ENCODE measurements at places on chromosomes 4 and X.
A peak's percentile ranks its signal among the peaks of the same experiment; 100 is the strongest.

DNA sequence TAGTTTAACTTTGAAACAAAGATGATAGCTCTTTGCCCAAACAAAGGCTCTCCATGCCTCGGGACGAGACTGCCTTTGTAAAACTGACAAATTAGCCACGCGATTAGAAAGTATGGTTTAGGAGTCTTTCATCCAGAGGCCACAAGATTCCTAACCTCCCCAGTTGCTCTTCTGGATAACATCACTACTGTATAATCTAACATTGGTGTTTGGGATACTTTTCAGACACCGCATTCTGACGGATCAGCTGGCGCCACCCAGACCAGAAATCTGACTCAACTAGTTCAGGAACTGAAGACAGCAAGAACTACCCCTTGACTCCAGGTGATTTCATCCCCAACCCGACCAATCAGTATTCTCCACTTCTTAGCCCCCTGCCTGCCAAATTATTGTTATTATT lies 98.1 kb upstream of the TEX13D start:
- DNase-seq, result no peak

DNA sequence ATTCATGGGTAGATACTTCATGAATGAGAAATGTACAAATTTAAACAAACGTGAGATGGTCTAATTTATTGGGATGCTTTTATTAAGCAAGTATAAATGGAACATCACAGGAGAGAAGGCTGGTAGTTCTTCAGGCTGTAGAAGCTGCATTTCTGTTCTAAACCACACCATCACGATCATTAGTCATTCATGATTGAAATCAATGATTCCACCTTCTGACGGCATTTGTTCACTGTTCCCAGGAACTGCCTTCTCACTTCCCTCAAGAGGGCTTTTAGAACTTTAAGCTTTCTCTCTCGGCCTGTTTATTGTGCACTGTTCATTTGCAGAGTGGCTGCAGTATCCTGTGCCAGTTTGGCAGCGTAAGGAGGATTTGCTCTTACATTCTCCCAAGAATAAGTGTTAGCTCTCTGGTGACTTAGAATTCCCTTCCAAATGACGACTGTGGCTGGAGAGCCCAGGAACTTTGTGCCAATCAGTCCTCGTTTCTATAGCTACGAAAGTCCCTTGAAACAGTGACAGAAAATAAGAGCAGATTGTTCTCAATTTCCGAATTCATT lies 54.7 kb downstream of the MFAP3L start:
- DNase-seq, result no peak

DNA sequence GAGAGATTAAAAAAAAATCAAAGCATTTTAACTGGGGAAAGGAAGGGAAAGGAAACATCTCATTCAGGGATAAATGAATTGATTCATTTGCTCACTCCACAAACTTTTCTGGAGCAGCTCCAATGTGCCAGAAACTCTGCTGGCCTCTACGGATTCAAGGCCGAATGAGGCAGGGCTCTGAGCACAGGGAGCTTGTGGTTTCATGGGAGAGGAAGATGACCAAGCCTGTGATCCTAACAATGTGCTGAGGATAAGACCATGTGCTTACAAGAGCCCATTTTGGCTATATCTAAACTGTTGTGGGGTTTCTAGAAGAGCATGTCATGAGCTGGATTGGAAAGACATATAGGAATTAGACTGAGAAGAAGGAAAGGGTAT lies 137.5 kb downstream of the ZNF674 start:
- no peak for DNase-seq

- no peak for DNase-seq
Measured at GRCh38 chrX:103831342-103831802, 685 bp downstream of the RAB9B start.

GRCh38 chr4:82519072-82519471 lies 42.7 kb downstream of the TMEM150C start:
- DNase-seq, result no peak

DNA sequence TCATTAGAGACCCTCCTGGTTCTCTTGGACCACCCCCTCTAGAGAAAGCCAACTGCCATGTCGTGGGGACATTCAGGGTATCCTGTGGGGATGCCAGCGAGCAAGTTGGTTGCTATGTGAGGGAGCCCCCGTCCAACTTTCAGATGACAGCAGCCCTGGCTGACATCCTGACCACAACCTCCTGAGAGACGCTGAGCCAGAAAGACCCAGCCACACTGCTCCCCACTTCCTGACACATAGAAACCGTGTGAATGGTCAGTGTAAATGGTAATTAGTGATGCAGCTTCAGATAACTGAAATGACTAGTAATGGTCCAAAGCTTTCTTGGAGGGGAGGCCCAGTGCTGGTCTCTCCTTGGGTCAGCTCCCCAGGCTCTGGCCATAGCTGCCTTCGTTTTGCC lies 10.8 kb downstream of the CLCN4 start:
- no peak for DNase-seq

- no peak for DNase-seq
Measured at GRCh38 chrX:20507901-20508620, 241.4 kb upstream of the RPS6KA3 start.

GRCh38 chr4:37835031-37835430 lies 8.5 kb downstream of the PGM2 start:
- DNase-seq, result no peak

GRCh38 chr4:52659001-52659721 lies at the start of gene USP46:
USP46 (minus strand) TSS chr4:52659301; CDS start chr4:52659150, 151 bp downstream.
- DNase-seq, result peak; percentile 27

DNA sequence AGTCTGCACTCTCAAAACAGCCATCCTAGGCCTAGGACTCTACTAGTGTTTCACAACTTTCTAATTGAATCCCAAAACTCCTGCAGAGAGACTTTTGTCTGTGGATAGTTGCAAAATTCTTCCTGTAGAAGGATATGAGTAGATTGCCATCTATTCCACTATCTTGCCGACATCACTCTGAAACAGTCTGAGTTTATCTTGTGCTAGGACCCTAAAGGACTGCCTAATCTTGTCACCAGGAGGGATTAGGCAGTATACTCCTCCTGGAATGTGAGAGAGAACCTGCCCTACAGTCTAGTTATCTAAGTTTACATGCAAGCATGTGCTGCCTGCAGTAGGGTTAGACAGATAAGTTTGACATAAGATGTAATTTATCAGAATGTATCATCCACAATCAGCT lies 1646.6 kb upstream of the PCDH7 start:
- DNase-seq, result no peak

- no peak for DNase-seq
Measured at GRCh38 chrX:3963980-3964379, 250.5 kb upstream of the PRKX start.

DNA sequence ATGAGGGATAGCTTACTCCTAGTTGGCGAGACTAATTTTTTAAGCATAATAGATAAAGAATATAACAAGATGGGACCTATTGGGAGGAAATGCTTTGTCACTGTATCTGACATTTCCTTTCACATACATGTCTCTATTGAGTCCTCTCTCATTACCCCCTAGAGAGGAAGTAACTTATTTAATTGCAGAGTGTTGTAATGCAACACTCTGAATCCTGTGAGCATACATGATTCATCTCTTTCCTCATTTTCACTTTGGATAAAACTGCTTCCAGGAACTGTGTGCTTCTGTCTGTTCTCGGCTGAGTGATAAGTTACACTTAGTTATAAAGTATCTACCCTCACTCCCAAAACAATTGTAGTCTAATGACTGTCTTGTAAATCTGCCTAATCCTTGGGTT lies 266.1 kb upstream of the ANXA10 start:
- no peak for DNase-seq

GRCh38 chrX:46653482-46653881 lies 79.9 kb downstream of the CHST7 start:
- DNase-seq, result no peak

GRCh38 chrX:13126775-13127174 lies 82.4 kb upstream of the FAM9C start:
- DNase-seq, result no peak

DNA sequence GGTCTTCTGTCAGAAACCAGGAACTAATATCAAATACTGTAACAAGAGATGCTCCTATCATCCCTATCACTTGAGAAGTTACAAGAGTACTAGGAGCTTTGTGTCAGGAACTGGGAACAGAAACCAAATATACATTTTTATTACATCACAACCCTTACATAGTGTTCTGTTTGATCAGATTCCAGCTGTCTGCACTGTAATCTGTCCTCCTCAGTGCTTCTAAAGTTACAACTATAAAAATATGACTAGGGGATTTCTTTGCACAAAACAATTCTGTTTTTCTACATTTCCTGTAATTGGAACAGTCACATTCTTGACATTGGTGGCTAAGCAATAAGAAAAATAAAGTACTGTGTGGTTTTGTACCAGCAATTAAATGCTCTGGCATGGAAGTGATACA lies 686.0 kb downstream of the PDHA2 start:
- DNase-seq, result no peak

- no peak for DNase-seq
Measured at GRCh38 chr4:159177265-159178150, 74.6 kb downstream of the RAPGEF2 start.

DNA sequence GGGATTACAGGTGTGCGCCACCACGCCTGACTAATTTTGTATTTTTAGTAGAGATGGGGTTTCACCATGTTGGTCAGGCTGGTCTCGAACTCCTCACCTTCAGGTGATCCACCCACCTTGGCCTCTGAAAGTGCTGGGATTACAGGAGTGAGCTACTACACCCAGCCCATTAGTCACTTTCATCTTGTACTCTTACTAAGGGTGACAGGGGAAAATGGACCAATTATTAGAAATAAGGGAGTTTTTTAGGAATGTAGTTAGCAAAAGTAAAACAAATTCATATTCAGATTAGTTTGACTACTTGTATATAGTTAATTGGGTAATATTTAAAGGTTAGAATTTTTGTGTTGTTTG lies 26.1 kb downstream of the SMARCA5 start:
- DNase-seq, result no peak

- DNase-seq, result no peak
Measured at GRCh38 chr4:16777726-16778125, 120.7 kb downstream of the LDB2 start.

DNA sequence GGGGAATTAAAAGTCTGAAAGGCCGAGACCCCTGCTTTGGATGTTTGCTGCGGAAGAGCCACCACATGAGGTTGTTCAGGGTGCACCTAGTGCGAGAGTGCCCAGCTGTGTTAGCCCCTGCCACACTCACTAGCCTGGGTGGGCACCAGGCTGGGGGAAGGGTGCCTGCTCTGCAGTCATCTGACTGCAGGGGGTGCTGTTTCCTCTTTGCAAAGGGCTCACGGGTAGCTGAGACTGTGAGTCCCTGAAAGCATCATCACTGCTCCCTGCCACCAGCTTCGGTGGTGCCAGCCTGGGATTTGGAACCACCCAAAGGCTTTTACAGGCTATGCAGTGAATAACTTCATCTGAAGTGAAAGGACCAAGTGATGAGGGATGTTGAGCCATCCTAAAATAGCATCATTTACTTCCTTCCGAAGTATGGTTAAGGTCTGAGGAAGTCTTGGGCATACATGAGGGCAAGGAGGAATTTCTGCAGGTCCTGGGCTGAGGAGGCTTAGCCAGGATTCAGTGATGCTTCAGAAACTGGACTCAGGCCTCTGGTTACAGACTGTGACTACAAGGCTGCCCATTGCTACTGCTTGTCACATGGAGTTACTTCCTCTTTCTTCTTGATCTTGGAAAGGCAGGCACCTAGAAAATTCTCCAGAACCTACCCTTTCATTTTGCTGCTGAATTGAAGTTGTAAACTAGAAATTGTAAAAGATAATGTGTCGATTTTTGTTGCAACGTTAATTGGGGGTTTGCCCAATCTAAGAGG lies 293.2 kb upstream of the PRPS2 start:
- DNase-seq, result no peak

DNA sequence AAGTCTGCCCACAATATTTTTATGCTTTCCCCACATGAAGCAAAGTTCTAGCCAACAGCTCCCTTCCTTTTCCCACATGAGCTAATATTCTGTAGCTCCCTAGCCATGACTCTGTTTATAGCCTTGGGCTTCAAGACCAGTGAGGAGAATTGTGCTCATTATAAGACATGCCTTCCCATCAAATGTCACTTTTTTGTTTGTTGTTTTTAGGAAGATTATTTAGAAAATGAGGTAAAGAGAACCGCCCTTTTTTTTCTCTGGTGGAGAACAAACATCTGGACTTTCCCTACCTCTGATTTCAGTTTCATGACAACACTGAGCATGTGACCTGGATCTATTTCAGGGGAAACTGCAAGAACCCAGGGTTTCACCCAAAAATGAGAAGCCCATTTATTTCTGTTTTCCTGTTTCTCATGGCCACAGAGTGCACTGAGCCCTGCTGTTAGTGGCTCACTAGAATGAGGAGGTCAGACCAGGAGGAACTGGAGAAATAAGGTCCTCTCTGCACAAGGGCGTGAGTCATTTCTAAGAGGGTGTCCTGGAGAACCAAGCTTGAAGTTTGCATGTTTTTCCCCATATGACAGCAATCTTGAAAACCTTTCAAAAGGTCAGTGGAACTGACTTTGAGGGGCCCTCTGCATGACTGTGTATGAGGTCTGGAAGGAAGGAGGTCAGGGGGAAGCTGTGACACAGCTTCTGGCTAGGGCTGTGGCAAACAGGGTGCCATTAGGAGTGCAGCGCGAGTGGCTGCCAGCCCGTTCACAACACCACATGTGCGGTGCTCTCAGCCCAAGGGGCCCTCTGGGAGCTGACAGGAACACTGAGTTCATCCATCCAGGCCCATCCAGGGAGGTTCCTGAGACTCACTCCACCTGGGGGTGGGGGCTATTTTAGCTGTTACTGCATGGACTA lies 55.2 kb downstream of the CHST7 start:
- no peak for DNase-seq

DNA sequence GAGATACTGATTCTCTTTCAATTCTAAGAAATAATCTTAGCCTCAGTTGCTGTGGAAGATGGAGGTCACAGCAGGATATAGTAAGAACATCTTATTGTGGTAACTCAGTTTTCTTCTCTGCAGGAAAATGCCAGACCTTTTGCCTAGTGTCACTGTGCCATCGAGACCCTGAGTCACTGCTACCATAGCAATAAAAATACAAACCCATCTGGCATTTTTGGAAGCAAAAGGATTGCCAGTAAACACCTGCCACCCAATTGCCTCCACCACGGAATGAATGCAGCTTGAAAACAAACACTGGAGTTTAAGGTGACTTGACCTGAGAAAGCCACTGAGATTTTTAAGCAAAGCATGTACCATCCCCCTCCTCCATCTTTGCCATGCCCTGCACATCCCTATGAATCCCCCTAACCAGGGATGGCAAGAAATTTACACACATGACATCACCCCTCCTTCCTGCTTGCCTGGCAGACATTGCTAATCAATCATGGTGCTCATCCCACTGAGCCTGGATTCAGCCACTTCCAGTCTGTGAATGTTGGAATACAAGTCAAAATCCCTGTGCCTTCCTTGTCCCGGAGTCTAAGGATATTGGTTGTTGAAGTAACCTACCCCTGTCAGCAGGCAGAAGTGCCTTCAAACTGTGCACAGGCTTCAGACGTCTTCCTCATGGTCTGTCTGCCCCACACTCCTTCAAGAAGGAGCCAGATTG lies 59.6 kb upstream of the MAMLD1 start:
- DNase-seq, result no peak

- no peak for DNase-seq
Measured at GRCh38 chr4:31114816-31115215, 394.6 kb downstream of the PCDH7 start.

DNA sequence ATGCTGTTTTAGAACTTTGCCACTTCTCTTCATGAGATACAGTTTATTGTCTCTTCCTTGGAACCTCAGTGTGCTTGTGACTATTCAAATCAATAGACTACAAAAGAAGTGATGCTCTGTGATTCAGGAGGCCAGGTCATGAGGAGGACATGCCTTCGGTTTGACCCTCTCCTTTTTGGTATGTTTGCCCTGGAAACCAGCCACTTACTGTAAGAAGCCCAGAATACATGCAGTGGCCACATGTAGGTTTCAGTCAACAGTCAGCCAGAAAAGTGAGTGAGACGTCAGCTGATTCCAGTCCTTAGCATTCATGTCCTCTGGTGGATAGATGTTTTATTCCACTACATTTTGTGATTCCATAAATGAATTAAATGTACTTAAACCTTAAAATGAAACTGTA lies 328.7 kb downstream of the PCDH18 start:
- no peak for DNase-seq
